ENCODE measurements at places on chromosomes 6 and 20.

DNA sequence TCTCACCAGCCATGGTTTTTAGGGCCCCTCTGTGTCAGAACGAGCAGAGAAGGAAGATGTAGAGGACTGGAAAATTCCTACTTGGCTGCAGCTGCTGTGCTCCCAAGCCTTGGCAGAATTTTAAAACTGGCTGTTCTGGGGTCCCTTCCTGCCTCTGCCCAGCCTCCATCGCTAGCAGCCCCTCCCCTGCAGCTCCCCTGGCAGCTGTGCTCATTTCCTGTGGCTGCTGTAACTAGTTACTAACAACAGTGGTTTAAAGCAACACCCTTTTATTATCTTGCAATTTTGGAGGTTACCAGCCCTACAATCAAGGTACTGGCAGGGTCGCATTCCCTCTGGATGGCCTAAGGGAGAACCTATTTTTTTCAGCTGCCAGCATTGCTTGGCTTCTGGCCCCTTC, 3.7 kb upstream of the CST11 start:
- DNase-seq = no peak

- no peak for DNase-seq
These were observed 5.4 kb upstream of the RAB44 start for GRCh38 chr6:36692220-36692619.

DNA sequence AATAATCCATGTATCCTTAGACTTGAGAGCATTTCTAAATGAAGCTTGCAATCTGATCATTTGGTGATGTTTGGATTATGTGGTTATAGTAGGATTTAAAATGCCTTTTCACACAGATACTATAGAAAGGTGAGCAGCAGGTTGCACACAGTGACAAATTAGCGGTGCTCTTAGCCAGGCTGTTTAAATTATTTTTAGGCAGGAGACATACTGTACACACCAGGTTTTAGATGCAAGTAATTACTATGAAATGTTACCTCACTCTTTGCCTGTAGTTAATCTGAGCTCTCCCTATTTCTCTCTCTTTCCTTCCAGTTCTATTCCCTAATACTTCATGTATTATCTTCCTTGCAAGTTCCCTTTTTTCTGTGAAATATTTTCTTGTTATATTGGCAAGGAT, 191.7 kb downstream of the RIMS1 start:
- DNase-seq = no peak

- no peak for DNase-seq
These were observed 38.4 kb downstream of the BMP5 start for GRCh38 chr6:55836945-55837344.

GRCh38 chr6:43593938-43594337, 18.0 kb downstream of the POLH start:
- no peak for DNase-seq

DNA sequence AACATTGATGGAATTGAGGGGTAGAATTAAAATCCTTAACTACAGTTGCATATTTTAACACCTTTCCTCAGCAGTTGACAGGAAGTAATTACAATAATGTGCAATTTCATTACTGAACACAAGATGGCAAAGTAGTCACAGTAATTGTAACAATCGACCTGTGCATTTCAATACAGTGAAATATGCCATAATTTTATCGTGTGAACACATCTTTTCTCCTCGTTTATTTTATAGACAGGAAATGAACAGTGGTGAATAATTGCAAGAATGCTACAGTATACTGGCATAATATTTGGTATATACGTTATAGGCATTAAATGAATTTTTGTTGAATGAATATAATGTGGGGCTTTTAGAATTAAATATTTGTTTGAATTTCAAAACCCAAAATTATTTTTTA, 25.0 kb downstream of the CYB5R4 start:
- DNase-seq = no peak

DNA sequence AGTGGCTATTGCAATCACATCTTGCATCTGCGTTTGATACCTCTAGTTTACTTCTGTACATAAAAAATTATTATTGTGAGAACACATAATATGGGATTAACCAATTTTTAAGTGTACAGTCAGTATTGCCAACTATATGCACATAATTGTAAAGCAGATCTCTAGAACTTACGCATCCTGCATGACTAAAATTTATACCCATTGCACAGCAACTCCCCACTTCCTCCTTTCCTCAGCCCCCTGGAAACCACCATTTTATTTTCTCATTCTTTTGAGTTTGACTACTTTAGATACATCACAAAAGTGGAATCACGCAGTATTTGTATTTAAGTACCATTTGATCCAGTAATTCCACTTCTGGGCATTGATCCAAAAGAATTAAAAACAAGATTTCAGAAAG, 19.3 kb upstream of the OPN5 start:
- DNase-seq = no peak

DNA sequence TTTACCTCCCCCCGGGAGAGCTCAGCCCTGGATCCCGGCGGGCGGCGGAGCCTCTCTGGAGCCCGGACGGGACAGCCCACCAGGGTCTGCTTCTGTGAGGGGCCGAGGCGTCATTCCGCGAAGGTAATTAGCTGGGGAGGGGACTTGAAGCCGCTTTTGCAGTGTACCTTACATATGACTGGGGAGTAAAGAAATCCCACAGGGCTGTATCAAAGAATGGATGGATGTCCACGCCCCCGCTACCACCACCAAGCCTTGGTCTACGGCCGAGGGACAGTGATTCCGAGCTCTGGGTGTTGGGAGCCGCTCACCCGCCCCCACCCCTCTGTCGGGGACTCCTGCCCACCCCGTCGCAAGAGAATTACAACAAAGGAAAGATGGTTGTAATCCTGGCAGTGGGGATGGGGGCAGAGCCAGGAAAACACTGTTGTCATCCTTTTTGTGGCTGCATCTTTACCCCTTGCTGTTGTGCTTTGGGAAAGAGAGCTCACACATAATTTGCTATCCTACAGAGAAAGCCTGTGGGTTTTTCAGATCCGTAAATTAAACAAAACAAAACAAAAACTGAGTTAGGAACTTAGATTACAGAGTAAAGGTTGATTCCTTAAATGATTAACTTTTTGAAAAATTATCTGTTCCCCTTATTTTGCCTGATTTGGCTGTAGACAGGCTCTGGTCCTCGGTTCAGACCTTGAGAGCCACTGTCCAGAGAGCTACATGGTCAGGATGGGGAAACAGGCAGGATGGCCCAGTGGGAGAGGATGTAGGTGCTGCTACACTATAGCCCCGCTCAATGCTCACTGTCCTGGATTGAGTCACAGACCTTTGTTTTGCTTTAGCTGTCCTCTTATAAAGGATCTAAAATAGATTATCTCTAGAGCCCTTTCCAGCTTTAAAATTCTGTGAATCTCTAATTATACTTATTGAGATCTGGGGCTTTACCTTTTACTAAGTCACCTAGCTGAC, 997 bp upstream of the FBXO30 start:
- no peak for DNase-seq

DNA sequence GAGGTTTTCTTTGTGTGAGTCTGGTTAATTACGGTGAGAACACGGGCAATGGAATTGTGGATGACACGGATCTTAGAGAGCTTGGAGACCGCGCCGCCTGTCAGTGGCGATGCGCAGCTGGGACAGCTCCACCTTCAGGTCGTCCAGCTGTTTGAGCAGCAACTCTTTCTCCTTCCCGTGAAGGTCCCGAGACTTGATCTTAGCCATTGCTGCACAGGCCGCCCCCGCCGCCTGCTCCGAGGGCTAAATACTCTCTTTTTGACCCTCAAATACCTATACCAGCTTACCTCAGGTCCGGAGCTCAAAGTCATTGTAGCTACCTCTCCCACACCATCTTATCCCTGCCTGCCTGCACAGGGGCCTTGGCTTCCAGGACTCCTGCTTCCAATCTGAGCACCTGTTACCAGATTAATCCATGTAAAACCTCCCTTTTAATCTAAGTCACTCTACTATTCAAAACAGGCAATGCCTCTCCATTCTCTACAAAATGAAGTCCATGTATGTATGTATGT, 100.2 kb downstream of the PREP start:
- DNase-seq = no peak

GRCh38 chr20:49313283-49313682, 35.4 kb upstream of the ZNFX1 start:
- no peak for DNase-seq

- no peak for DNase-seq
These were observed 13.3 kb upstream of the FAXC start for GRCh38 chr6:99362678-99363268.

GRCh38 chr6:157823001-157823527, at the start of gene SNX9:
Gene SNX9, plus strand, starts transcription at chr6:157823246. Its CDS starts 189 bp downstream, at chr6:157823435.
- DNase-seq = peak; percentile 43

DNA sequence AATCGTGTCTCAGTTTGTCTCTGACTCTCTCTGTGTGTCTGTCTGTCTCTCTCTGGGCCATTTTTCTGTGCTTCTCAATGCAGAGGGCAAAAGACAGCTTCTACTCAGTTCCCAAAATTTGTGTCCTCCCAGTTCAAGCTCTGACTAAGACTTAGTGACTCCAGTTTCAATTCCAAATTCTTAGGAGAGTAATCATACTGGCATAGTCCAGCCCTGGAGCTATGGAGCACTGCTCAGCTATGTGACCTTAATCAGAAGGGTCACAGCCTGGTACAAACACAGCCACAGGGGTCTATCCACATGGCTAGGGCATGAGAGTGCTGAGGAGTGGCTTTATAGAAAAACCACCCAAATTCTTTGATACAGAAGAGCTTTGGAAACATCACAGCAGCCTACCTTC, 91.9 kb downstream of the FOXF2 start:
- no peak for DNase-seq

DNA sequence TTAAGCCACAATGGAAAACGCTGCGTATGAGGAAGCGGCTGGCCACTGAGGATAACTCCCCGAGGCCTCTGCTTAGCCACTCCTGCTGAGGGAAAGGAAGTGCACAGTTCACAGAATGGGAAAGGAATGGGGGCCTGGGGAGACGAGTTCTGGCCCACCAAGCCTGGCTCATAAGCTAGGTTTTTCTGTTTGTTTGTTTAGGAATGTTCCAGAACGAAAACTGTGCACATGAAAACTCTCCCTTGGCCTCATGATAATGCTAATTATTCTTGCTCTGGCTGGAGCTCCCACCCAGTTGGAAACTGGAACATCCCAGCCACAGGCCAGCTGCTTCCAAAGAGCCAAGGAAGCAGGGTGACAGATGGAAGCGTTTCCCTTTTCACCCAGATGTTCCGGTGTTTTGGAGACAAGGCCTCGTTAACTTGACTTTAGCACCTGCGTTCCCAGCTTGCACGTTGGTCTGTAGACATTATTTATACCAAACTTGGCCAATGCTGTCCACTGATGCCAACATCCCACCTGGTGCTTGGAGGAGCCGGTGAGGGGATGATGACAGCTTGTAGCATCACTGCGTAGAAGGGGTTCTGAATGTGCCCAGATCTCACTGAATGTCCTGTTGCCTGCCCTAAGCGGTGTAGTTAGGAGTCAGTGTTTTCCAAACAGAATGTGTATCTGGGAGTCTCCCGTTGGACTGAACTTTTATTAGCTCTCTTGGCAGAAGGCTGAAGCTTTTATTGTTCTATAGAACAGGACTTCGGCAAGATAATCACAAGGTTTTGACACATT, 34.5 kb downstream of the APCDD1L start:
- DNase-seq = no peak

DNA sequence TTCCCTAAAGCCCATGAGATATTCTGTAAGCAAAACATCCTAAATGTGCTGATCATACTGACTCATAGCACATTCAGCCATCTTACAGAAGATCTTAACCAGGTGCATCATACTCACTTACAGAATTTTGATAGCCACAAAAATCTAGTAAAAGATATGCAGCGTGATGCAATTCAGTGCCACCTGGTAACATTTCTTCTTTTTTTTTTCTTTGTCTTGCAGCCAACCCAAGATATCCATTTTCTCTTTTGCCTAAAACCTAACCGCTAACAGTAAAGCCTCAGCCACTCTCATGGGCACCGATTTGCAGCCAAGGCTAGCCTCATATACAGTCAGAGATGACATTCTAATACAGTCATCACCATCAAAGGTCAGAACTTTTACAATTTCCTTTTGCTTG, 293.3 kb downstream of the HACE1 start:
- DNase-seq = no peak

- DNase-seq = no peak
These were observed 55.3 kb upstream of the POPDC3 start for GRCh38 chr6:105235155-105235554.

GRCh38 chr6:128427139-128427538, 93.3 kb downstream of the PTPRK start:
- DNase-seq = no peak

DNA sequence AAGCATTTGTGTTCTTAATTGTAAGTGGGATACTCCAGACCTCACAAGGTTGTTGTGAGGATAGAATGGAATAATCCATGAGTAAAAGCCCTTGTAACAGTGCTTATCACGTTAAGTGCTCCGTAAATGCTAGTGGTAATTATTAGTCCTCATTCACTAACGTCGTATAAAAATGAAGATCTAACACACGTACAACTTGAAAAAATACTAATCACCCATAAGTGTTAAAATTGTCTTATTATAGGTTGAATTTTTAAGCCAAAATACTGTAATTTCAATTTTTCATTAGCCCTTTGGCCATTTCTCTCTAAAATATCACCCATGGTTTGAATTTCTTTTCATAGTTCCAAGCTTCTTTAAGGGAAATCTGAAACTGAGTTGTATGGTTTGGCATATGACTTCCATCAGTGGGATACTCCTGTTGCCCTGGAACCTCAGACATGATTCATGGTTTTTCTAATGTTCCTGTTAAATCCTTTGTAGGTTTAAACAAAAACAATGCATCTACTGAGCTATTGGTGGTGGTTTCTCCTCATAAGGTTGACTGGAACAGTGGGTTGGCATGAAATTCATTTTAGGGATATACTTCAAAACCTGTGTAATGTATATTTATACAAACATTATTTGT, 19.1 kb downstream of the XRN2 start:
- no peak for DNase-seq

DNA sequence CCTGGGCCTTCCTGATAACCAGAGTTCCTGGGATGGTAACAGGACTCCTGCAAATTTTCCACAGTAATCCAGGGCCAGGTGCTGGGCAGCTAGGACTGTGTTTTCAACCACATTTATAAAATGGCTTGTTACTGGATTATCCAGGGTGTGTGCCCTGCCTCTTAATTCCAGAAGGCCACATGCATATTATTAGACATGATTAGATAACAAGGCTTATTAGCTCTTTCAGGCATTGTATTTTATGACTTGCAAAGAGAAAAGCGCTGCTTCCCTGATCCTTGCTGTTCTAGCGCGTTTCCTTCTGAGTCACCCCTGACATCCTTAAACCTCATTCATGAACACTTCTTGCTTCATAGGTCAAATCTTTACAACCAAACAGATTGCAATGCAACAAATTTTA, 208.6 kb downstream of the UST start:
- no peak for DNase-seq

Data from activated CD8-positive, alpha-beta memory T cell treated with anti-CD3 and anti-CD28 coated beads for 48 hours (primary cell).